ENCODE measurements at places on chromosomes 6 and 20.

- peak; percentile 1 for DNase-seq
Observed at GRCh38 chr6:111291336-111292259, 191.4 kb downstream of the REV3L start.

GRCh38 chr20:34131491-34131890 is 19.4 kb upstream of the EIF2S2 start:
- no peak for DNase-seq

DNA sequence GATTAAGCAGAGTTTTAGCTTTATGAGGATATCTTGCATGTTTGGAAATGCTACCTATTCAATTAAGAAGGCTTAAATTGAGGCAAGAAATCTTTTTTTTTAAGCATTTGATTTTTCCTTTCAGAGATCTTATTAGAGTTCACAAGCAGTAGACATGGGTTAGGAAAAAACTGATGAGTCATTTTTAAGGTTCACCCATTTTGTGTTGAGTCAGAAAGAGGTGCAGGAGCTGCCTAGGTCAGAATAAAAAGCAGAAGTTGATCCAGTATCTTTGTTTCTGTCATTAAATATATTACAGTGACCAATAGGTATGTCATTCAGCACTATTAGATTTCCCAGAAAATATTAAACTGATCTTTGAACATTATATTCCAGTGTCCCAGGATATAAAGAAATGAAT is 306.8 kb downstream of the LMBRD1 start:
- no peak for DNase-seq

DNA sequence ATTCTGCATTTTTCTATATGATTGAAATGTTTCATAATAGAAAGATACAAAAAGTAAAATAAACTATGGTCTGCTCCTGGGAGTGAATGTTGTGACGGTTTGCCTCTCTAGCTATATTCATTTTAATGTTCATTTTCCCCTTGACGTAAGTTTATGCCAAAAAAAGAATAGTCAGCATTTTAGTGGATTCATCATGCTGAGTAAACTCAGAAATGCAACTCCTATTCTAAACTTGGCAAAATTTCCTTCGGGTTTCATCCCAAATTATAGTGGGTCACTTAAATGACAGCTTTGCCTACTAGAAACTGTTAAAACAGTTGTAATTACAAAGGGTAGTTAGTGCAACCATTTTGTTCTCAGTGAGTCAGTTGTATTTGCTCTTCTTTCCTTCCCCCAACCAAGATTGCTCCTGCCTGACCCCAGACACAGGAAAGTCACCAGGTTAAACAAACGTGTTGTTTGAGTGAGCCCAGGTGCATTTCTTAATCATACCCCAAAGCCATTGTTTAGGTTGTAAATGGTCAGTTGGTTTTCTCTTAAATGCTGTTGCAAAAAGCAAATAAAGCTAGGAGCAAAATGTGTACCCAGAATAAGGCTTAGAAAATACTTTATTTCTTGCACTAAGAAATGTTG is 482.3 kb upstream of the SOX4 start:
- DNase-seq = no peak

DNA sequence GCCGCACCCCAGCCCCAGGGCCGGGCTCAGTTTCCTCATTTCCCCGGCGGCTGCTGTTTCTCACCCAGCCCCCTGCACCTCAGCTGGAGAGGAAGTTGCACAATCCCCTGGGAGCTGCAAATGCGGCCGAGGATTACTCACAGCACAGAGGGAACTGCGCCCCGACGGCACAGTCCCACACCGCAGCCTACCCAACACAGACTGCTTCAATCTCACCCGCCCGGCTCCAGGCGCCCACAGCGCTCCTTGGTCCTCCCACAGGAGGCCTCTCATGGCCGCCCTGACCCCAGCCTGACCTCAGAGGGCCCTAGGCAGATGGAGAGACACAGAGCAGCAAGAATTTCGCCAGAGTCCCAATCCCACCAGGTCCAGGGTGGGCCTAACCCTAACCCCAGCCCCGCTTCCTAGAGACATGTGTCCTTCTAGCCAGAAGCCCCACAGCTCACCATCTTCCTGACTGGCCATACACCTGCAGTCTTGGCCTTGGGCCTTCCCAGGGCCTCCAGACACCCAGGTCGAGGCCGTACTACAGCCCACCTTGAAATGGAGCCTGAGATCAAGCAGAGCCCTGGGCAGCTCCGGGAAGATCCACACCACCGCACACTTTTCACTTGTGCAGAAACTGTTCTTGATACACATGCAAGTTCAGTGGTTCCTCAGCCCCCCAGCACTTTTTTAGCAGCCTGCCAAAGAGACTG is 11.7 kb downstream of the TFEB start:
- peak; percentile 24 for DNase-seq

- DNase-seq = no peak
Observed at GRCh38 chr6:77383026-77383425, 80.3 kb downstream of the HTR1B start.

- DNase-seq = no peak
Observed at GRCh38 chr6:53834132-53834531, 39.3 kb downstream of the LRRC1 start.

DNA sequence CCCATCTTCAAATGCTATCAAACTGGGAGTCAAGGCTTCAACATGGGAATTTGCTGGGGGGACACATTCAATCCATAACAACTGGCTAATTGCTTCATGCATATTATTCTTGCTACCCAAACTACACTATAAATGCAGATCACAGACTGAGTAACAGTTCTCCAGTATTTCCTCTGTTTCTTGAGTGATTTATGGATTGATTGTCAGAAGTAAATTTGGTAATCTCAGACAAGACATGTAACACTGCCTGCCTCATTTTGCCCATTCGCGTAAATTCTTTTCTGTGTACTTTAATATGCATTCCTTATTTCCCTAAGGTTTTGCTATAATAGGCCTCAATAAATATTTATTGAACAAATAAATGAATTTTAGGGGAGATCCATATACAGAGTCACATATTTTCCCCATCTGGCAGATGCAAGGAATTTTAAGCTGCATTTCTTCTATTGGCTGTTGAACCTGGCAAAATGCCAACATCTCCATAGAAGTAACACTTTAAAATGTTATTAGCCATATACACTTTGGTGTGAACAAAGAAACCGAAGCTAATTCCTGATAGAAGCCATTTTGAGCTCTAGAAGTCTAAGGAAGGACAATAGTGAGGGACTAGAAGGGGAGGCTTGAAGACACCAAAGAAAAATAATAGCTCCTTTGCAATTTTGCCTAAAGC is 98.2 kb downstream of the QRSL1 start:
- DNase-seq = no peak

DNA sequence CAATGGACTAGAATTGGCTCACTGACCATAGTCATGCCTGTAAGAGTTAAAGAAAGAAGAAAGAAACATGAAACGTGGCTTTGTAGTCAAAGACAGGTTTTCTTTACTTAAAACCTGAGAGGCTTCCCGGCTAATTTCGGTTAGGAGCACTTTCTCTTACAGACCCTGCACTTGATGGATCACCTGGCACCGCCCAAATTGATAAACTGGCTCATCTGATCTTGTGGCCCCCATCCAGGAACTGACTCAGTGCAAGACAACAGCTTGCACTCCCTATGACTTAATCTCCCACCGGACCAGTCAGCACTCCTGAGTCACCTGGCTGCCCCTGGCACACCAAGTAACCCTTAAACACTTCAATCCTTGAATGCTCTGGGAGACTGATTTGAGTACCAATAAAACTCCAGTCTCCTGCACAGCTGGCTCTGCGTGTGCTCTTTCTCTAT is 12.3 kb downstream of the TMEM14B start:
- no peak for DNase-seq

DNA sequence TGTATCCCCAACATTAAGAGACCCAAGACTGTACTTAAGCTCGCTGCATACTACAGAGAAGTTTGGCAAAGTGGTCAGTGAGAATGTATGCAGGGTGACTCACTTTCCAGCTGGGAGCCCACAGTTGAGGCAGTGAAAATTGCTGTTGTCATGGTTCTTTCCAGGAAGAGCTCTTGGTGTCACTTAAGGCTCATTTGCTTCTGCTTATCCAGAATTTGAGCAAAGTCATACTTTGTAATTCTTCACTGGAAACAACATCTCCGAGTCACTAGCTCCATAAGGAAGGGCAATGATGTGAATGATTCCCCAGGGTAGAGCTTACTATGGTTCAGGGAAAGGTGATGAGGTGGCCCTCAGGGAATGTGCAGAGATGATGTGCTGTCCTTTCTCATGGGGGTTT is 65.4 kb upstream of the FBXL4 start:
- DNase-seq = no peak

GRCh38 chr6:7203939-7204338 is 96.2 kb downstream of the RREB1 start:
- DNase-seq = no peak

- no peak for DNase-seq
Observed at GRCh38 chr6:55778705-55779104, 96.7 kb downstream of the BMP5 start.

DNA sequence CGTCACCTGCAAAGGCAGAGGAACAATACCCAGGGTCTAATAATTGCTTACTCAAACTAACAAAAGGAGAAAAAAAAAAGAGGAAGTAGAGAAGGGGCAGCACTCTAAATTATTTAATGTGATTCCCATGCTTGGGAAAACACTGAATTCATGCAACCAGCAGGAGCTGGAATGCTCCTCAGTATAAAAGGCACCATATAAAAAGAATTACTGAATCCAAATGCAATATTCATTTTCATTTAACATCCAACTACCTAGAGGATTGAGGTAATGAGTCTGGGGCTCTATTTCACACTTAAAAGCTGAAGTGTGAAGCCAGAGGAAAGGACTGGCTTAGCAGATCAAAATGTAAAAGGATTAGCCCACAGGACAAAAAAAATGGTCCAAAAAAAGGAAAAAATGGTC is 8.7 kb downstream of the B4GALT5 start:
- no peak for DNase-seq

DNA sequence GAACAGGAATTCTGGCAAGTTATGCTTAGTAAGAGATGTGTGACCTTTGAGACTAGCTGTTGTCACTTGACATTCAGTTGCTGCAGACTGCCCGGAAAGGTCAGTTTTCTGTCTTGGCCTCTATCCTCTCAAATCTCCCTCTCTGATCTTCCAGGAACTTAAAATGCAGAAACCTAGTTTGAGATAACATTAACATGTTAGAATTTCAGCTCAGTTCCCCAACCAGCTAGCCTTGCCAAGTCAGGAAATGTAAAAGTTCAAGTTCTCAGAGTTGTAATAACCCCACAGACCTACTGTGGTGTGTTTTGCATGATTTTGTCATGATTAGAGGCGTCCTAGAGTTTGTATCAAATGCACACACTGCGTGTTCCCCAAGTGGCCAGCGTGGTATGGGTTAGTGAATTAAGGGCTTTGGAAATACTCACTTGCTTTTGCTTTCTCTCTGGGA is 46.6 kb downstream of the DUSP22 start:
- no peak for DNase-seq

- DNase-seq = no peak
Observed at GRCh38 chr6:21198032-21198640, 395.4 kb upstream of the SOX4 start.

GRCh38 chr20:46905364-46906125 is 10.9 kb downstream of the EYA2 start:
- no peak for DNase-seq

DNA sequence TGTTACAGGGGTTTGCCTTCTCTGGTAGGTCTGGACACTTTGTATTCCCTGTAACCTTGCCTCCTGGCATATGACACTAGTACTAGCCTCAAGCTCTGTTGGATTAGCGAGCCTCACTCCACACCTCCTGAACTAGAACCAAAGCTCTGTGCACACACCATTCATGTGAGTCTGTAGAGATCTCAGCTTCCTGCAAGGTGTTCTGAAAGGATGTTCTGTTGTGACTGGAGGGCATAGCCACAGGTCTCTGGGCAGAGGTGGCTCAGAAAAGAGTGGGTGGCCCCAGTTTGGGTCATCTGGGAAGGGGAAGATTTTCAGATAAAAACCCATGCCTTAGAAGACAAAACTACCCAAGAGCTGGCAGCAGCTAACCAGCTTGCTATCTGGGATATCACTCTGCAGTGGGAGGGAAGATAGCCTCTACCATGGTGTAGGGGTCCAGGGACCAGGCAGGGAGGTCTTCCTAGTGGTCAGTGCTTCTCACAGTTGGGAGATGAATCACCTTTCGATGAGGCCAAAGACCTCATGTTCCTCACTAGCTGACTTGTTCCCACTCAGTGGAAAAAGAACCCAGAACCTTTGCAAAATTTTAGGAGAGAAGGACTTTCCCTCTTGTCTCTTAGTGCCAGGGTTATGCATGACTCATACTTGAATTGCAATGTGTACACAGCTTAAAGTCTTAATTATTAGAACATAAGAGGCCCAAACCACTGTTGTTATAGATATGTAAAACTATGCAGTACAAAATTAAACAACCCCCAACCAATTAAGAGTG is 41.4 kb downstream of the HLA-F start:
- DNase-seq = no peak

DNA sequence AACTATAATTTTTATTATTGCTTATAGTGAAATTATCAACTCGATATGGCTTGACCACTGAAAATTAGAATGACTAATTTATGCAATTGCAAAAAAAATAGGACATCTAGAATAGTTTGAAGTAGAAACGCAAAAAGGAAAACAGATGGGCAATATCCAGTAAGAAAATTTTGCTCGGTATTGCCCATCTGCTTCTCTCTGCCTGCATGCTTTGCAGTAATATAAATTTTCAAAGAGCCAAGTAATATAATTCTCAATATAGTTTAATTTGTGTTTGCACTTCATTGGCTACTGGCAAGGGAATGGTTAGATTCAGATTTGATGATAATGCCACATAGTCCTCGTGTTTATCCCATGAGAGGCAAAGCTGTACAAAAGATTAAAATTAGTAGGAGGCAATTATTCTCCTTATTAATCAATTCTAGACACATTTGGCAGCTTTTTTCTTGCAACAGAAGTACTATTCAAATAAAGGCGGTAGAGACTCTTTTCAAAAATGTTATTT is 27.3 kb upstream of the LAMA2 start:
- DNase-seq = no peak

- no peak for DNase-seq
Observed at GRCh38 chr20:32638848-32639247, 34.9 kb downstream of the C20orf203 start.

DNA sequence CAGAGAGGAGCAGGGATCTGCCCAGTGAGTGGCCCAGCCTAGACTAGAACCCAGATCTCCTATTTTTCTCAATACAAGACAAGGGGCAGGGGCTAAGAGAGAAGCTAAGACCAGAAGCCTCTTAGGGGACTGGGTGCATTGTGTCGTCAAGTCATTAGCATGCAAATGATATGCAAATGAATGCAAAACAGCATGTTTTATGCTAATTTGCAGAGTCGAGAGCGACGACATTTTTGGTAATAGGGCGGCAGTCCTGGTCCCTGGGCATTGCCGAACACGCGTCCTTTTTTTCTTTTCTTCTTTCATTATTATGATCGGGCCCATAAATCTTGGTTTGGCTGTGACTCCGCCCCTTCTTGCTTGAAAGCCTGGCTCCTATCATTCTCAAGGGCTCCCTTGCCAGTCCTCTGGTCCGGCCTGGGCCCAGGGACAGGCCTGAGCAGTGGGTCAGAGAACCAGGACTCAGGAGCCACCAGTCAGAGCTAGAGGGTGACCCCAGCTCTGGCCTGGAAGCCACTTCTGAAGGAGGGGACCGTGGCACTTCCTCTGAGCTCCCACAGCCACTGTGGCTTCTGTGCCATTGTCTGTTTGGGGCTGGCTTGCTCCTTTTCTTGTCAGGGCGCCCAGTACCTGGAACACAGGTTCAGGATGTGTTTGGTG is 32.0 kb upstream of the SCRT2 start:
- DNase-seq = no peak

- no peak for DNase-seq
Observed at GRCh38 chr6:161736781-161737292, 463.0 kb upstream of the AGPAT4 start.

Data from occipital lobe (tissue), 3 donors.